ENCODE measurements at places on chromosomes 13 and 19.

- DNase-seq: no peak
These were observed 23.3 kb downstream of the PBX4 start for GRCh38 chr19:19595171-19595701.

DNA sequence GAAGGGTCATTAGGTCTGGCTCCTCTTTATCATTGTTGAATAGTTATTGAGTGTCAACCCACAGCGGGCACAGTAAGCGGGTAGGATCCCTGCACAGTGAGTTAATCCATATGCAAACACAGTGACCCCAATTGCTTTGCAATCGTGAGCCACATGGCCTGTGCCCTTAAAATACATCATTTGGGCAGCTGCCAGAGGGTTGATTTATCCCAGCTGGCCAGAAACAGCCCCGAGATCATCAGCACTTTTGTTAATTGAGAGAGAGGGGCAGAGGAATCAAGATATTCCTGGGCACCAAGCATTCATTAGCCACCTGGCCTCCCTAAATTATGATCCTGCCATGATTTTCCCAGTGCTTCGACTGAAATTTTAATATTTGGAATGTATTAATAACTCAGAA is 9.8 kb upstream of the CNMD start:
- no peak for DNase-seq

GRCh38 chr19:48806818-48807589 is 3.8 kb downstream of the BCAT2 start:
- peak; percentile 62 for DNase-seq

- peak; percentile 69 for DNase-seq
These were observed at the start of gene UHRF1 for GRCh38 chr19:4909156-4909896. UHRF1 (plus strand) TSS chr19:4909501; CDS start chr19:4910886, 1,385 bp downstream.

- DNase-seq: no peak
These were observed 71.9 kb upstream of the ZNF724 start for GRCh38 chr19:23321953-23322549.

- no peak for DNase-seq
These were observed at the start of gene CACNG7 for GRCh38 chr19:53908935-53909415. CACNG7 (plus strand) TSS chr19:53909278; CDS start chr19:53912832, 3,554 bp downstream.

- DNase-seq: peak; percentile 64
These were observed 53.3 kb downstream of the PARP4 start for GRCh38 chr13:24459234-24459633.

- no peak for DNase-seq
These were observed 884 bp upstream of the CBY2 start for GRCh38 chr13:45700971-45701900.

GRCh38 chr13:57264965-57265364 is 98.0 kb downstream of the PRR20E start:
- no peak for DNase-seq

All from fibroblast of skin of back (primary cell).